ENCODE measurements at places on chromosomes 4 and X. TPM values are rescaled to one million over a fixed set of nuclear protein-coding genes. Genes with fewer than 3 reads are reported as not detected.
A peak's percentile ranks its signal among the peaks of the same experiment; 100 is the strongest.

Gene SSX2
- total RNA-seq: not detected

Gene UGT2B17
- total RNA-seq: not detected

Gene PRRG1
- total RNA-seq: not detected

Gene RRH
- total RNA-seq: not detected

Gene MAGEB2
- total RNA-seq: not detected

Gene ZNF157
- not detected for total RNA-seq

Gene VSIG4
- total RNA-seq: 0.36 TPM

Gene SRPX
- 0.18 TPM for total RNA-seq

Gene PAQR3
- 8.3 TPM for total RNA-seq

GRCh38 chr4:34814266-34814665, 1430.0 kb downstream of the ARAP2 start:
- no peaks in the 10 kb centered on the region for H3K36me3 ChIP-seq
- no peaks in the 10 kb centered on the region for H3K27me3 ChIP-seq
- DNase-seq: no peak

DNA sequence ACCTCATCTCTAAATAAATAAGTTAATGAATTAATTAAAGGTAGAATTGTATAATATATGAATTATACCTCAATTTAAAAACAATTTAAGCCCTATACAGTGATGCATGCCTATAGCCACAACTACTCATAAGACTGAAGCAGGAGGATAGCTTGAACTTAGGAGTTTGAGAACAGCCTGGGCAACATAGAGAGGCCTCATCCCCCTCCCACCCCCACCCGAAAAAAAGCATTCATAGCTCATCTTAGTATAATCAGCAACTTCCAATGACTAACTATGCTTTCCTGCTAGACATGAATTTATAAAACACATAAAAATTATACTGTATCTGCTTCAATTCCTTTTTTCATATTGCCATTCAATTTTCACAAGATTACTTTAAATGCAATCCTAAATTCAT, 1.6 kb downstream of the LRBA start:
- peak overlapping the region; percentile 28 for H3K27ac ChIP-seq
- DNase-seq: no peak
- H3K36me3 ChIP-seq: no peaks in the 10 kb centered on the region
- H3K4me3 ChIP-seq: peak overlapping the region; percentile 100
- H3K27me3 ChIP-seq: no peaks in the 10 kb centered on the region
- H3K4me1 ChIP-seq: peaks cover 4% of the 10 kb centered on the region

- no peak overlapping the region for H3K4me3 ChIP-seq
- DNase-seq: no peak
- H3K27me3 ChIP-seq: no peaks in the 10 kb centered on the region
- no peak overlapping the region for H3K27ac ChIP-seq
Observed at GRCh38 chr4:158346576-158346975, 136.3 kb downstream of the TMEM144 start.

DNA sequence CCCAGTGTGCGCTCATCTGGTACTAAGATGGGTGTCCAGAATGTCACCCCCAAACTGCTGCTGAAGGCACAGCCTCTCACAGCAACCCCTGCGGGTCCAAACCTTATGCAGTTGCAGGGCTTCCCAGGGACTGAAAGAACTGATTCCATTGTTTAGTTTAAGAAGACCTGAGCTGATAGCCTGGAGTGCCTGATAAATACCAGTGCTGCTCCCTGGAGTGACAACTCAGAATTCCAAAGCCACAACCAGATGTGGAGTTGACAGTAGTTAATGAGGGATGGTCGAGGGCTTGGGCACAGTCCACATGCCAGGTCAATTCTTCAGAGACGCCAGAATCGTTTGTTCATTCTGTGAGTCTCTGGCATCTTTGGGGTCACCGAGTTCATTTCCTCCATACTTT, 71.2 kb downstream of the LNX1 start:
- no peaks in the 10 kb centered on the region for H3K4me1 ChIP-seq
- no peak for DNase-seq
- H3K27ac ChIP-seq: no peak overlapping the region
- H3K27me3 ChIP-seq: no peaks in the 10 kb centered on the region
- no peaks in the 10 kb centered on the region for H3K36me3 ChIP-seq
- no peak overlapping the region for H3K4me3 ChIP-seq

DNA sequence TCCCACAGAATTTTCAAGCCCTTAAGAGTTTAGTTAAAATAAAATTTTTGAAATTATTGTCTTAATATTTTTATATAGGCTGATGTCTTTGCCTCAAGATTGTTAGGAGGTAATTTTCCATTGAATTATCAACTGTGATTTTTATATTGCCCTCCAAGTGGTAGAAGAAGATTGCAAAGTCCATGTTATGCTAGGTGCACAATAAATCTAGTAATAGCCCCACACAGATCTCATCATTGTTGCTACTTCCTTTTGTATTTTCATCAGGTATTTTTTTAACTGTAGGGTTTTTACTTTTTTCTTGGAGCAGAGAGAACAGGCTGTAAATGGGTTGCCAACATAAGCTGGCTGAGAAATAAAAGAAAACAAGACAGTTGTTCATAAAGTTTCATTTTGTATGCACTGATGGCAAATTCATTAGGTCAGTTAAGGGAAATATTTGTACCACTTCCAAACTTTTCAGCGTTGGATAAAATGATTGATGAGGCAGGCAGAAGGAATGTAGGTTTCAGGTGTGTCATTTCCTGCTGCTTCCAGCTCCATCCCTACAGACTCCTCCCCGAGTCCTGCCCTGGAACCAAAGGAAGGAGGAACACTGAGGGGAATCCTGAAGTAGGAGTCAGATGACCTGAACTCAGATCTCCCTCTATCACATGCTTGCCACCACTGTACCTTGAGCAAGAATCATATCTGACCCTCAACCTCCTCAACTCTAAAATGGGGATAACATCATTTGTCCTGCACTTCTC, 105.5 kb downstream of the PRRG1 start:
- no peaks in the 10 kb centered on the region for H3K4me1 ChIP-seq
- no peaks in the 10 kb centered on the region for H3K36me3 ChIP-seq
- no peaks in the 10 kb centered on the region for H3K27me3 ChIP-seq
- DNase-seq: no peak

GRCh38 chrX:129998021-129998420, 15.6 kb downstream of the BCORL1 start:
- H3K4me3 ChIP-seq: no peak overlapping the region
- H3K27me3 ChIP-seq: no peaks in the 10 kb centered on the region
- no peaks in the 10 kb centered on the region for H3K4me1 ChIP-seq
- H3K27ac ChIP-seq: no peak overlapping the region
- DNase-seq: no peak
- no peaks in the 10 kb centered on the region for H3K36me3 ChIP-seq

DNA sequence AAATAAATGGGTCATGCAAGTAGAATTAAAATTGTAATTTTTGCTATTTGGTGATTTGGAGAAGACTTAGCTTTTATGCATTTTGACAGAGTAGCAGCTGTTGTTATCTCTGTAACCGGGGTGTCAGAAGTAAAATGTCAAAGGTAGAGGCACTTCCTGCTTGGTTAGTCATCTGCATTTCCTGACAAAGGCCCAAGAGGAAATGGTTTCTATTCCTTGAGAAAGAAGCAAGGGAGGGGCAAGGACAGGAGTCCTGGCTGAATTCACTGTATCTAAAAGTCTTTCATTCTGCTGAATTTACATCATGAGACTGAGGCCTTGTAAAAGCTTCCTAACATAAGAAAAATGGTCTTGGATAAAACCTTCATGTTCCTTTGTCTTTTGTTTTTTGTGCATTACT, 550.9 kb upstream of the BOD1L1 start:
- H3K4me1 ChIP-seq: peaks cover 21% of the 10 kb centered on the region
- no peaks in the 10 kb centered on the region for H3K36me3 ChIP-seq
- no peaks in the 10 kb centered on the region for H3K27me3 ChIP-seq
- DNase-seq: peak; percentile 61

DNA sequence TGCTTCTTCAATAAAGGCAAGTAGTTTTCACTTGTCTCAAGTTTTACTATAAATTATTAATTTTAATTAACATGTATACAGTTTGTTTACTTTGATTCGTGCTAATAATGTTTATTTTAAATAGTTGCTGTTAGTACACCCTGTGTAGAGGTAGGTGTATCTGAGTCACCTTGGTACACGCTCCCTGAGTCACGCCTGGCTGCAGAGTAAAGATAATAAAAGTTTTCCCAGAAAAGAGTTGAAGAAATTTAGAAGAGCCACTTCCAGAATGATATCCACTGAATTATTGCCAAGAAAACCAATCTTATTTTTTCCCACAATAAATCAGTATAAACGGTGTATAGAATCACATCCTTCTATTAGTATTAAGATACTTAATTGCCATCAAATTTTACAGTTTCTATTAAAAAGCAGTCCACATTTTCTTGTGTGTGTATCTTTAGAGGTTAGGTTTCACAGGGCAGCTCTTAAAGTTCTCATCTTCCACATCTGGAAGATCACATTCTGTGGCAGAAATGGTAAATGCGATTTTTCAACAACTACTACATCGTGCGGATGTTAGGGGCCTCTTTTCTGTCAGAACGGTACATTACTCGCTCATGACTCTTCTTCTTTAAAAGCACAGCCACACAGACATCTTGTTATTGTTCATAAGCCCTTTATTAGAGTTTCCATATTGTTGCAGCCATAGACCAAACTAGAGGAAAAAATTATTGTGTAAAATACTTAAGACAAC, 55.4 kb downstream of the HADH start:
- no peaks in the 10 kb centered on the region for H3K4me1 ChIP-seq
- H3K4me3 ChIP-seq: no peak overlapping the region
- no peaks in the 10 kb centered on the region for H3K27me3 ChIP-seq
- no peak for DNase-seq

DNA sequence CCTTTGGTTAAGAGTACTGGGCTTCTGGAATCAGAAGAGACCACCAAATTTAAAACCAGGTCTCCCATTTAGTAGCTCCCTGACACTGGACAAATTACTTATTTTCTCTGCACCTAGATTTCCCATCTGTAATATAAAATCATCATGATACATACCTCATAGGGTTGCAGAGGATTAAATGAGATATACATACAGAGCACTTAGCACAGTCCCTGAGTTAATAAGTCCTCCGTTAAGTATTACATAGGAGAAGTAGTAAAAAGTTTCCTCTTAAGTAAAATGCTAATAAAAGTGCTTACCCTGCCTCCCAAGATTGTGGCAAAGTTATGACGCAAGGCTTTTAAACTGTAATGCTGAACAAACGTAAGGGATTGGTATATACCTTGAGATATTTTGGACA, 539 bp upstream of the CHIC1 start:
- peak overlapping the region; percentile 65 for H3K4me3 ChIP-seq
- peak; percentile 1 for DNase-seq
- no peaks in the 10 kb centered on the region for H3K36me3 ChIP-seq
- no peaks in the 10 kb centered on the region for H3K4me1 ChIP-seq
- no peaks in the 10 kb centered on the region for H3K27me3 ChIP-seq
- peak overlapping the region; percentile 48 for H3K27ac ChIP-seq

DNA sequence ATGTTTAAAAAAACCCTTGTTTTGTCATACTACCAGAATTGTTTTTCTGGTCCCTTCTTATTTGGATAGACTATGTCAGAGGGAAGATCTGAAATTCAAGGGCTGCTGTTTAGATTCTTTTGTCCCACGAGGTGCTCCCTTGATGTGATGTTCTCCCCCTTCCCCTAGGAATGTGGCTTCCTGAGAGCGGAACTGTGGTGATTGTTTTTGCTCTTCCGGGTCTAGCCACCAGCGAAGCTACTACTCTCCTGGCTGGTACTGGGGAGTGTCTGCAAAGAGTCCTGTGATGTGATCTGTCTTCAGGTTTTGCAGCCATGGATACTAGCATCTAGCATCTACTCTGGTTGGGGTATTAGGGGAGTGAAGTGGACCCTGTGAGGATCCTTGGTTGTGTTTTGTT, 271.1 kb downstream of the DCAF12L2 start:
- H3K27ac ChIP-seq: no peak overlapping the region
- no peaks in the 10 kb centered on the region for H3K27me3 ChIP-seq
- no peak for DNase-seq
- no peaks in the 10 kb centered on the region for H3K4me1 ChIP-seq

DNA sequence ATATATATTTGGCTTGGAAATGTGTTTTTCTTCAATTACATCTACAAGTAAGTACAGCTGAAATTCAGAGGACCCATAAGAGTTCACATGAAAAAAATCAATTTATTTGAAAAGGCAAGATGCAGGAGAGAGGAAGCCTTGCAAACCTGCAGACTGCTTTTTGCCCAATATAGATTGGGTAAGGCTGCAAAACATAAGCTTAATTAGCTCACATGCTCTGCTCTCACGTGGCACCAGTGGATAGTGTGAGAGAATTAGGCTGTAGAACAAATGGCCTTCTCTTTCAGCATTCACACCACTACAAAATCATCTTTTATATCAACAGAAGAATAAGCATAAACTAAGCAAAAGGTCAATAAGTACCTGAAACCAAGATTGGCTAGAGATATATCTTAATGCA, 26.1 kb downstream of the NUDT6 start:
- no peaks in the 10 kb centered on the region for H3K4me1 ChIP-seq
- H3K36me3 ChIP-seq: no peaks in the 10 kb centered on the region
- no peaks in the 10 kb centered on the region for H3K27me3 ChIP-seq
- DNase-seq: no peak
- no peak overlapping the region for H3K4me3 ChIP-seq

- no peaks in the 10 kb centered on the region for H3K4me1 ChIP-seq
- no peak overlapping the region for H3K4me3 ChIP-seq
- no peaks in the 10 kb centered on the region for H3K27me3 ChIP-seq
- no peak for DNase-seq
Observed at GRCh38 chr4:125719987-125720386, 405.2 kb downstream of the FAT4 start.
